ENCODE measurements at places on chromosomes 7 and 10.

DNA sequence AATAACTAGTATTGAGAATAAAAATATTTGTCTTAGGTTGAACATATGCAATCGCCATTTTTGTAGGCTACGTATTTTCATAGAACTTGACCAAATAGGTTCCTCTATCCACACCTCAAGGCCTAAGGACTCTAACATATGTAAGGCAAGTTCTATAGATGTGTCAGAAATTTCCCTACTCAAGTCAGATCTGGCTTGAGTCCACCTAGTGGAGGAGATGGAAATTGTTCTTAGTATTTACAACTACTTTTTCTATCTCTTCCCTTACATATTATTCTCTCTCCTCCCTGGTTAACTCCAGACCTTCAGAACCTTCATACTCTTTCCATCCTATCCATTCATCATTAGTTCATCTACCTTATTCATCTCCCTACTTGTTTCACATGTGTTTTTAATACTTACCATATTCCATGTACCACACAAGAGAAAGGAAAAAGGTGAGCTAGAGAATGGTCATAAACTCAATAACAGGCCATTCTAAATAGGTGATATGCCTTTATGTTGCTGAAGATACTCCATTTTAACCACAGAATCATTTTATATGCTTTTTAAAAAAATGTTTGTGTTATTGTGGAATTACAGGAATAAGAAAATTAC, 174.5 kb upstream of the HDAC9 start:
- DNase-seq: peak; percentile 30

GRCh38 chr7:130491841-130492522, at the start of gene MEST:
MEST (plus strand) TSS chr7:130492085; CDS start chr7:130492314, 229 bp downstream.
- peak; percentile 19 for DNase-seq

DNA sequence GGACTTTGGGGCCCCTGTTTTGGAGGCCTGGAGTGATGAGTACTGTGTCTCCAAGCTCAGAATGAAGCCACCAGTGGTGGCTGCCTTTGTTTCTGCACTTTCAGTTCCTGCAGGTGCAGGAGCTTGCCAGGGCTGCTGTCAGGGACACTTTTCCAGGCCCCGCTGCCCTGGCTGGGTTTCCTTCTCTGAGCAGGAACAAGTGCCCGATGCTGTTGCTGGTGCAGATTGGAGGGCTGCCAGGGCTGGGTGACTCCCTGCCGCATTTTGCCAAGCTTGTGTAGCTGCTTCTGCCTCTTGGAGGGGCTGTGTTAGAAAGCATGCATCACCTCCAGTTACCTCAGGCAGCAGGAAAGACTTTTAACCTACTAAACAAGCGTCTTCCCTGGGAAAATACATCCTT, 211.1 kb downstream of the MGMT start:
- DNase-seq: no peak

GRCh38 chr10:131480066-131480465, 168.5 kb upstream of the TCERG1L start:
- no peak for DNase-seq

GRCh38 chr7:39355664-39356063, 210.5 kb upstream of the YAE1 start:
- no peak for DNase-seq

DNA sequence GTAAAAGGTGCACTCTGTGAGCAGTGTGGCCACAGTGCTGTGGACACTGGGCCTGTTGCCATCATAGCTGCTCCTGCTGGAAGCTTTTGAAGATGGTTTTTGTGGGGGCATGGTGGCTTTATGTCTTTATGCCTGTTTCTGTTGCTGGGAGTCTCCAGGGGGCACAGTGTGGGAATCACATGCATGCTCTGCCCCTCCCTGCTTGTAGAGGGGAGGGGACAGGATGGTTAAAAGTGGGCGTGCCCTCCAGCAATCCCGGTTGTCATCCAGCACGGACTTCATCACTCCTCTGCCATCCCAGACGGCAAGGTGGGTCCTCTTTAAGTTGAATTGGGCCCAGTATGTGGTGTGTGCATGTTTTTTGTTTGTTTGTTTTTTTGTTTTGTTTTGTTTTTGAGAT, 20.2 kb downstream of the OGDH start:
- DNase-seq: no peak

DNA sequence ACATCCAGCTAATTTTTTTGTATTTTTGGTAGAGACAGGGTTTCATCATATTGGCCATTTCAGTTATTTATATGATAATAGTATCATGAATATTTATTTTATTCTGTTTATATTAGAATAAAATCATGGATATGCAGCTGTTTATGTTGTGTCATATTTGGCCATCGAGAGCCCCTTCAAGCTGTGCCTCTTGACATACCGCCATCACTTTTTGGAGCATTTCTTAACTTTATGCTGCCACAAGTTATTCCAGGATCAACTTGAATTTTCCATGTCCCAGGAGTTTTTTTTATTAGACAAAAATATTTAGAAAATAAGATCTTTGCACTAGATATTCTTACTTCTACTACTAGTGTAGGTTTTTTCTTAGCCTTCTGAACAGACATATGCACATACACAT, 1067.0 kb upstream of the LRRTM3 start:
- no peak for DNase-seq

DNA sequence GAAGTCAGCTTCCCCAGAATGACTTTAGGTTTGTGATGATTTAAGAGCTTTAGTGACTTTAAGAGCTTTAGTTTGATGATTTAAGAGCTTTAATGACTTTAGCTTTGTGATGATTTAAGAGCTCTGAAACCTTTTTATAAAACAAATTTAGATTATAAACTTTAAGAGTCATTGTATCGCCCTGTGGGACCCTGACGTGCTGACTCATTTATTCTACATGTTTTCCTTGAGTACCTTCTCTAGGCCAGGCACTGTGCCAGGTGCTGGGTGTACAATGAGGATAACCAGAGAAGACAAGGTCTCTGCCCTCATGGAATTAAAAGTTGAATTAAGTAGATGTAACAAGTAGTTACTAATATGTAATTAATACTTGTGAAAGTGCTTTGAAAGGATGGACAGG, 45.4 kb downstream of the CNNM1 start:
- no peak for DNase-seq

GRCh38 chr10:129933456-129934092, 30.5 kb downstream of the EBF3 start:
- DNase-seq: no peak

All from germinal center (tissue), 1 donor.